Kidney capillary endothelial cell (primary cell): ENCODE measurements at places on chromosomes 7 and 10.

- DNase-seq, result no peak
These were observed 51.8 kb upstream of the SLC35G1 start for GRCh38 chr10:93841961-93842360.

DNA sequence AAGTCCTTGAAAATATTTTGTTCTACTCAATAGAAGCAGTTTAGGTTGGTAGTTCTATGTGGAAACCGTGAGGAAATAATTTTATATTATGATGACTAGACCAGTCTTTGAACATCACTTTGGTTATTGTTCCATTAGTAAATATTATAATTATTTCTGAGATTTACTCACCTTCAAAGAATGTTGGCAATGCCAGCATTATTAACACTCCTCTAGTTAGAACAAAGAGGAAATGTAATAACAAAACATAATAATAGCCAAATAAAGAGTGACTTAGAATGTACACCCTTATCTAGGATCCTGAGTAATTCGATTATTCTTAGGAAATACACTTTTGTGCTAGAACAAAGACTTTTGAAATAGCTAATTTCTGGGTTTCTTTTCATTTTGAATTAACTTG is 121.1 kb downstream of the CFTR start:
- peak; percentile 50 for DNase-seq

GRCh38 chr7:116403265-116403664 is 96.3 kb upstream of the CAV2 start:
- no peak for DNase-seq

GRCh38 chr10:50367732-50368131 is 116.4 kb upstream of the ASAH2 start:
- peak; percentile 14 for DNase-seq

GRCh38 chr10:73577788-73578187 is 13.4 kb downstream of the USP54 start:
- DNase-seq, result no peak

DNA sequence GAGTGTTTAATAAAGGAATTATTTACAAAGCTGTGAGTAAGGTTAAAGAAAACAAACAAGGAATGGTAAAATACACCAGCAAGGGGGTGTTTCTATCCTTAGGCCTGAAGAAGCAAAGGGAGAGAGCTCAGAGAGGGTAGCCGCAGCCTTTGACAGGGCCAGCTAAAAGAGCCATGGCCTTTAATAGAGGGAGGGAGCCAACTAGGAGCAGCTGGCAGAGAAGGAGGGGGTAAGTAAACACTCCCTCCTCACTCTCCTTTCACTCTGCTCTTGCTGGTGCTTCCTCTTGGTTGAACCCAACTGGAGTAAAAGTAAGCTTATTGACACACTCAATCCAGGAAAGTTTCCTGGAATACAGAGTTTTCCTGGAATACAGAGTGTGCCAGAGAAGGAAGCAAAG is 87.5 kb downstream of the CH25H start:
- no peak for DNase-seq

DNA sequence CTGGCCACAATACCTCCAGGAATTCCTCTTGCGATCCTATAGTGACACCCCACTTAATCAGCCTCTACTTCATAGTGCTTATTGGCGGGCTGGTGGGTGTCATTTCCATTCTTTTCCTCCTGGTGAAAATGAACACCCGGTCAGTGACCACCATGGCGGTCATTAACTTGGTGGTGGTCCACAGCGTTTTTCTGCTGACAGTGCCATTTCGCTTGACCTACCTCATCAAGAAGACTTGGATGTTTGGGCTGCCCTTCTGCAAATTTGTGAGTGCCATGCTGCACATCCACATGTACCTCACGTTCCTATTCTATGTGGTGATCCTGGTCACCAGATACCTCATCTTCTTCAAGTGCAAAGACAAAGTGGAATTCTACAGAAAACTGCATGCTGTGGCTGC is 56.8 kb downstream of the GPR141 start:
- no peak for DNase-seq

DNA sequence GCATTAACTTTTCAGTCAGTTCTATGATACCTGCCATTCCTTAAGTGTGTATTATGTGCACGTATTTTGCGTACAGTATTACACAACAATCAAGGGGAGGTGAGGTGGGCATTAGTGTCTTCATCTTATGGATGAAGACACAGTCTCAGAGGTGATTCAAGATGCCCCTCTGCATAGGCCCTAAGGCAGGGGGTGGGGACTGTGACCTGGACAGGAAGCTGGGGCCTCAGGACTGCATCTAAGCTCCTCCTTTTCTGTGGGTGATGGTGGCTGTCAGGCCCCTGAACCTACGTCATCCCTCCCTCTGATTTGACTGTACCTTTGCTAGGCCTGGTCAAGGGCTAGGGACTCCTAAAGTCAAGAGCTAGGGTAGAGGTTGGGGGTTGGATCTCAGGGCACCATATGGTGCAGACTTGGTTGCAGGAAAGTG is 38.9 kb downstream of the HK1 start:
- DNase-seq, result no peak

DNA sequence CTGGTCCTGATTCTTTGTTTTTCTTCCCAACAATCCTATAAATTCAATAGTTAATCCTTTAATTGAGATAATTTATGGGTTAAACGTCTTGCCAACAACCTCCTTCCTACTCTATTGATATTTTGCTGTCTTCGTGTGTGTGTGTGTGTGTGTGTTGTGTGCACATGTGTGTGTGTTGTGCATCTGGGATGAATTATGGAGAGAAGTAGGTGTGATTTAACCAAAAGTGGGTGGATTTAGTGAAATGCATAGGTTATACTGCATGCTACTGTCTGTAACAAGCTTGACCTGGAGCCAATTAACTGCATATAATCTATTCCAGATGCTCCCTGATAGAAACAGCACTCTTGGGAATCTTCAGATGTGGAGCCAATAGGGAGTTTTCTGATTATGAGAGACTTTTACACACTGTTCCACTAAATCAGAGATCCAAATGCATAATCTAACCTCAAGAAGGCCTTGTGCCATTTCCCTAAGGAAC is 61.2 kb downstream of the SEMA3D start:
- no peak for DNase-seq

DNA sequence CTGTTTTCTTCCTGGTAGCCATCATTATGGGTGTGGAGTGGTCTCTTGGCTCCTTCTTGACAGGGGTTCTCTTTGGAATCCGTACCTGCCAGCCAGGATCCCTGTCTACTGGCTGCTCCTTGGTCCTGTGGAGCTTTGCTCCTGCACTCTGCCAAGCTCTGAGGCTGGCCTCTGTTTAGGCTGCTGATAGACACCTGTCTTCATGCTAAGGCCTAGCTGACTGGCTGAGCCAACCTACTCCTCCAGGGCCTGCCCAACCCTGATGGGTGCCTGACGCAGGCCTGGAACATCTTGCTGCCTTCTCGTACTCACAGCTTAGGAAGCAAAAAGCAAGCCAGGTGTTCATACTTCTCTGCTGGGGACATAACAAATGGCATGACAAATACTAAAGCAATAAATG is 333.6 kb upstream of the ZNF32 start:
- DNase-seq, result no peak

DNA sequence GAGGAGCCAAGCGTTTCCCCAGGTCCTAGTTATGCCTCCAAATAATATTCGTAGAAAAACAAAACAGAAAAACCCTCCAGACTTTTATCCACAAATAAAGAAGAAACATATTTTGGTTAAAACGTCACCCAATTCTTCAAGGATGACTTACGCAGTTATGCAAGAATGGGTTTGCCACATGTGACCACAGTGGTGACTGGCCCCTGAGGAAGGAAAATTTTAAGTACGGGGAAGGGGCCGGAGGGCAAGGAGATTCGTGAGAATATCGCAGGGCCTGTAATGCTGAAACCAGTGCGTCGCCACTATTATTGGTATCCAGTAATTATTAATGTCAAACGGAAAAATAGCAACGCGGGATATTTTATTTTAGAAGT is 537 bp upstream of the MRPS24 start:
- no peak for DNase-seq

DNA sequence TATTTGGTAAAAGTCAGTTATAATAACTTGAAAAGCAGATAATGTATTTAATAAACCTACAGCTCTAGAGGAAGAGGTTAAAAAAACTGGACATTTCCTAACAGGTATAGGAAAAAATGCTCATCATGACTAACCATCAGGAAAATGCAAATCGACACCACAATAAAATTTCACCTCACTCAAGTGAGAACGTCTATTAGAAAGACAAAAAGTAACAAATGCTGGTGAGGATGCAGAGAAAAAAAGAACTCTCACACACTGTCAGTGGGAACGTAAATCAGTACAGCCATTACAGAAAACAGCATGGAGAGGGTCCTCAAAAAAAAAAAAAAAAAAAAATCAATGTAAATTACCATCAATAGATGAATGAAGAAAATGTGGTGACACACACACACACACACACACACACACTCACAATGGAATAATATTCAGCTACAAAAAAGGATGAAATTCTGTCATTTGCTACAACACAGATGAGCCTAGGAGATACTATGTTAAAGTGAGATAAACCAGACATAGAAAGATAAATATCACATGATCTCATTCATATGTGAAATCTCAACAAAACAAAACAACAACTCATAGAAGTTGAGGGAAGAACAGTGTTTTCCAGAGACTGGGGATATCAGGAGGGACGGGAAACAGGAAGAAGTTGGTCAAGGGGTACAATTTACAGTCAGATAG is 20.1 kb downstream of the EPC1 start:
- DNase-seq, result no peak

- DNase-seq, result no peak
These were observed 32.0 kb downstream of the GBX1 start for GRCh38 chr7:151135525-151135845.

GRCh38 chr7:95901006-95901405 is 128.7 kb downstream of the DYNC1I1 start:
- no peak for DNase-seq

GRCh38 chr10:126312167-126312566 is 76.1 kb downstream of the ADAM12 start:
- no peak for DNase-seq

GRCh38 chr10:43898592-43898991 is 249.9 kb upstream of the ZNF32 start:
- DNase-seq, result no peak

DNA sequence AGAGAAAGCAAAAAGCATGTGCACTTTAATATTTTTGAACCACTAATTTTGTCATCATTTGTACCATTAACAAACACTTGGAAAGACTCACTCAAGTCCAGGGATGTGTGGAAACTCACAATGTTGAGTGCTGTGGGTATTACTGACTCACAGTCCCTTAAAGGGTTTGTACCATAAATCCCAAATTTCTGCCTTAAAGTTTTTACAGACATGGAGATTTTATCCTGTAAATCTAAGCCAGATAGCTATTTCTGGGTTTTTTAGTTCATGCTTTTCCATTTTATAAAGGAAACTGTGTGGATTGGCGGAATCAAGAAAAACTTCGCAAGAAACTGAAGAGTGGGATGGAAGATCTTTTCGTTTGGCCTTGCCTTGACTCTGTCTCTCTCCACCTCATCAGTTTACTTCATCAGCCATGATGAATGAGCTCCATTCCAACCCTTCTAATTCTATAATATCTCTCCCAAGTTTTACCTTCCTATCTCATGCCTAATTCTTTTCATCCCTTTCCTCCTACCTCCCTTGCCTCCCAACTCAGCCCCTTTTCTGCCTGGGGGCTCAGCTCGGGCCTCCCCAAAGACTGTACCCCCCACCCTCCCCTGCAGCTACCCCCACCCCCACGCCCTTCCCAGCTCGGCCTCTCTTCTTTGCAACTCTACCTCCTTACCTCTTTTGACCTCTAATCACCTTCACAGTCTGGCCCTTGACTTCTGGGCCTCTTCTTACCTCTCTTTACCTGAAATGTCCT is 218.5 kb upstream of the MKLN1 start:
- DNase-seq, result peak; percentile 7

GRCh38 chr7:139915864-139916716 is 87.0 kb downstream of the TBXAS1 start:
- peak; percentile 90 for DNase-seq

GRCh38 chr10:112949143-112949823 is 764 bp upstream of the TCF7L2 start:
- peak; percentile 57 for DNase-seq
